AG08396 (cell line): ENCODE measurements at places on chromosomes 12 and 14.

GRCh38 chr12:84954415-84954814 is 41.8 kb upstream of the SLC6A15 start:
- DNase-seq, result no peak

DNA sequence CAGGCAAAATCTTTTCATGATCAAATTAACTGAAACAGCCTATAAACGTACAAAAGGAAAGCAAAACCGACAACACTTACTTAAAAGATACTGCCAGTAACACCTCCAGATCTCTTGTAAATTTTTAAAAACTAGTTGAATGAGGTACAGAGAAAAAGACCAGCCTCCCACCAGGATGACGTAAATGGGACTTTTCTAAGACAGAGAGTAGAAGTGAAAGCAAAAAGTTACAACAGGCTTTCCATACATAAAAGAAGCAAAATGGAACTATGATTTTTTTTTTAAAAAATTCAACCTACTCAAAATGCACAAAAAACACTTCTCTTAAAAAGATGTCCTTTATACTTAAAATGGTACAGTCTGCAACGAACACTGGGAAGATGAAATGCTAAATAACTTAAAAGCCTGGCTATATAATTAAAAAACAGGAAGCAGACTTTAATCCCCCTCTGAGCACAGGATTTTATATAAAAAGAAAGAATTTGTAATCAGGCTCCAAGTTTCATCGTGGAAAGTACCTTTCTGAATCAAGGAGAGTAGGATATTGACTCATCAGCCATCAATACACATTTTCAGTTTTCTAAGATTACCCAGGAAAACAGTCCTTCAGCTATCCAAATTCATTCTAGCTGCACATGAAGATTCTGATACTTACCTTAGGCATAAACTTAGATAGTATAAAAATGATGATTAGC is 14.2 kb upstream of the MYO1A start:
- no peak for DNase-seq

GRCh38 chr12:31023271-31023724 is 50.4 kb upstream of the DDX11 start:
- DNase-seq, result no peak

GRCh38 chr12:25194722-25195055 is 271 bp downstream of the DNAI7 start:
- DNase-seq, result no peak

GRCh38 chr12:101838628-101839323 is 8.0 kb upstream of the GNPTAB start:
- no peak for DNase-seq

DNA sequence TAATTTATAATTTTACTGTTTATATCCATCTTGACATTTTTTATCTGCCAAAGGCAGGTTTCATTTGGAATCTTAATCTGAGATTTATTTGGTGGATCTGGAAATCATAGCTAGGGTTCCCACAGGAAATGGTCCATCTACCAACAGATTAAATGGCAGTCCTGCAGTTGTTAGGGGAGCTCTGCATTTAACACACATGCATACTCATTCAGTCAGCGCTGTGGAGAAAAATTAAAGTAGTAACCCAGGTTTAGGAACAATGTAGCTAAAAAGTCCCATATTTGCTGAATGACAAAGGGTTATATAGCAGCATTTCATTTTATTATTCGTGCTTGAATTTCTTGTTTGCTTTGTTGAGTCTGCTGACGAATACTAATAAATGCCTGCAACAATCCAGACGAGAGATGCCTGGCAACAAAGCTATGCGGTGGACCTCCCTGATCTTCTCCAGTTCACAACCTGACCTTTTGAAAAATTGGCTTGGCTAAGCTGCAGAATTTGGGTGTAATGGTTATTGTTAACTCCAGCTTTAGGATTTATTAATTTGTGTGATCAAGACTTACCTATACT is 59.8 kb downstream of the MIPOL1 start:
- no peak for DNase-seq

- no peak for DNase-seq
These were observed 12.1 kb upstream of the SLC38A2 start for GRCh38 chr12:46384451-46385309.

DNA sequence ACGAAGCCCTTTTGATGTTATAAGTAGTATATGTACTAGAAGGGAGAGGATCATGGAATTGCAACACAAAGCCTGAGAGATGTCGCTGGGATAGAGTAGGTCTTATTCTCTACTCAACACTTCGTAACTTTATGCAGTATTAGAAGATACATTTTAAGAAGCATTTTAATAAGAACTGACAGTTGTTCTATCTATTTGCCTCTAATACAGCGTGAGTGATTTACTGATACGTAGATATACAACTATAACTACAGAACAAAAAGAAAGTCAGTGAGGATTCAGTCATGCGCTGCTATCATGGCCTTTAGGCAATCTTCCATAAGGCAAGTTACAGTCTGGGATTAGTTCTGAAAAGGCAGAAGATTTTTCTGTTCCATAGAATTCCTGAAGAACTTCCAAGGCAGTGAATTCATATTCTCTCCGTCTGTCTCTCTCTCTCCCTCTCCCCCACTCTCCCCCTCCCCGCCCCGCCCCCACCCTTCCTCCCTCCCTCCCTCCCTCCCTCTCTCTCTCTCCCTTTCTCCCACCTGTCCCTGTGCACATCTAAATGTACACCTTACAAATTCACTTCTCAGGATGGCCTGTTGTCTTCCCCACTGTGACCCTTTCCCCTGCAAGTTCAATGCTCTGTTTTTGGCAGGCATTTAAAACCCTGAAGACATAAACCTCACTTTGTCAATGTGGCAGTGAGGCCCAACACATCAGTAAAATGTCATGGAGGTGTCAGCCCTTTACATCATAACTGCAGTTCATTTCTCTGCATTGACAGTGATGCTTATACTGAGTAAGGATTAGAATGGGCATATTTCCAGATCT is 470.6 kb downstream of the EGLN3 start:
- DNase-seq, result no peak

- peak; percentile 78 for DNase-seq
These were observed 116.1 kb downstream of the SCARB1 start for GRCh38 chr12:124747426-124748161.
